AML-193 (cell line): ENCODE measurements at places on chromosomes 6 and 20.

DNA sequence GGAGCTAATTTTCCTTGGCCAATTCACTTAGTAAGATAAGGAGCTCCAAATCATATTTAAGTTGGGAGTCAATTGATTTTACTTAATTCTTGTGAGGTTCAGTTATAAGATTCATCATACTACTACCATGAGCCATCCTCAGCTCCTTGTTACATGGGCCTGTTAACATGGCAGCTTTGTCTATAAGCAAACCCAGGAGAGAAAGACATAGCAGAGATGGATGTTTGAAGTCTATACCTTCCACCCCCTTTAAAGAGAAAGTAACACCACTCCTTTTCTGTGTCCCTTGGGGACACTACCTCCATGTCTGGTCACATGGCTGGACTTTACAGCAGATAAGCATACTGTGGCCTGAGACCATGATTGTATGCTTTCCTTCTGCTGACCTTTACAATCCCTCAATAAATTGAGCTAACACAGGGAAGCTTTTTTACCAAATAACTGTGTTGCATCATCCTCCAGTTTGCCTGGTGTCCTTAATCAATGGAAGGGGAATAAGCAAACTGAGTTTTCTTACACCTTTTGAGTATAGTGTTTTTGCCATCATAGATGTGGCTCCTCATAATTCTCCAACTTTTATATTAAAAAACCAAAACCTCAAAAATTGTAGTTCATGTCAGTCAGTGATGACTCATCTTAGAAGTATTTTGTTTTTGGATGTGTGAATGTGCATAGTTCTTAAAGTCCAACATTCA lies 9.8 kb upstream of the ZNFX1 start:
- DNase-seq, result no peak

DNA sequence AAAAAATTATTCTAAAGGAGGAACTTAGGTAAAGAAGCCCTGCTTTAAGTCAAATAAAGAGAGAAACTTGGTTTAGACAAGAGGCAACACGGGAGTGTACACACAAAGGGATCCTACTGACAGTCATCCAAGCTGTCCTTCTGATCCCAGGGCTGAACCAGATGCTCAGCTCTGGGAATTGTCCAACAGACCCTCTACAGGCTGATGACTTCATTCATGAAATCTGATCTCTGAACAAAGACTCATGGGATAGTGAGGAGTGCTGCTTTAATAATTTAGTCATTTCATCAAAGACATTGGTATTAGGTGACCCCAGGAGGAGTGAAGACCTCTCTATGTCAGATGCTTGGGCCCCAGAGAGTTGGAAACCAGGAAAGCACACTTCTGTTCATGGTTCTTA lies 65.6 kb upstream of the ARMH2 start:
- DNase-seq, result no peak

DNA sequence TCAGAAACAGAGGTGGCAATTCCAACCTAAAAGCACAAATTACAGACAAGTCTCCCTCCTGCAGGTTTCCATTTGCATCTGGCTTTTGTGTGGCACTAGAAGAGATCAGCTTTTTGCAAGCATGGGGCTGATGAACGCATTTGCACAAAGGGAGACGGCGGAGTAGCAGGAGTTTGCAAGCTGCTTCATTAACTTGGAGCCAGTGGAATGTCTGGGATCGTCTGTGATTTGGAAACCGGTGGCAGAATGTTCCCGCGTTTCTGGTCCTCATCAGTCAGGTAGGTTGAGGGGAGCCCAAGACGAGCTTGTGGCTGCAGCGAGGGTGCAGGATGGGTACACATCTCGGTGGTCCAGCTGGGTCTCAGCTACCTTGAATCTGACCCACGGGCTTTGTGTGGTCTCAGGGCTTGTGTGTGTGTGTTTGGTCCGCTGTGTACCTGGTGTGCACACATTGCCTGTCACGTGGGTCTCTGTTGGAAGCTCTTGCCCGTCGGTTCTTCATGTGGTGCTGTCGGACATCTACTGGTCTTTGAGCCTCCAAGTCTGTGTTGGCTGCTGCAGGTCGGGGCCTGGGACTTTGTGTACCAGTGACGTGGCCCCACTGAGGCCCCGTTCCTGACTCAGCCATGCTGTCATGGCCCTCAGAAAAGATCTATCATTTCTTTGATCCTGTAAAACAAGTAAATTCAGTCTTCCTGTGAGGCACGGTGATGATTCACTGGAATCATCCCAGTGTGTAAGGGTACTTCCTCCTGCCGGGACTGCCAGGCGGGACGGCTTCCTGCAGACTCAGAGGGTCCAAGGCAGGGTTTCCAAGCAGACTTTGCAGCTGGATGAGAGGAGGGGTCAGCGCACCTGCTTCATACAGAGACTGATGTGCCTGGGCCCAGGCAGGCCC lies 12.4 kb upstream of the MYT1 start:
- DNase-seq, result no peak

GRCh38 chr6:150352321-150353296 lies 16.2 kb upstream of the IYD start:
- DNase-seq, result no peak

DNA sequence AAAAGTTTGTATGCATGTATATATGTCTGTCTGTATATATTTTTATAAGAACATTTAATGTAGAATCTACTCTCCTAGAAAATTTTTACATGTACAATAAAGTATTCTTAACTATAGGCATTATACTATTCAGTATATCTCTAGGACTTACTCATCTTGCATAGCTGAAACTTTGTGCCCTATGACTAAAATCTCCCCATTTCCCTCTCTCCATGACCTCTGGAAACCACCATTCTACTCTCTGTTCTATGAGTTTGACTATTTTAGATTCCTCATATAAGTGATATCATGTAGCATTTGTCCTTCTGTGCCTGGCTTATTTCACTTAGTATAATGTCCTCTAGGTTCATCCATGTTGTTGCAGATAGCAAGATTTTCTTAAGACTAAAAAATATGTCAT lies 205.1 kb upstream of the SMLR1 start:
- DNase-seq, result no peak

- no peak for DNase-seq
These were observed 138.7 kb upstream of the THEMIS start for GRCh38 chr6:128039543-128039942.

DNA sequence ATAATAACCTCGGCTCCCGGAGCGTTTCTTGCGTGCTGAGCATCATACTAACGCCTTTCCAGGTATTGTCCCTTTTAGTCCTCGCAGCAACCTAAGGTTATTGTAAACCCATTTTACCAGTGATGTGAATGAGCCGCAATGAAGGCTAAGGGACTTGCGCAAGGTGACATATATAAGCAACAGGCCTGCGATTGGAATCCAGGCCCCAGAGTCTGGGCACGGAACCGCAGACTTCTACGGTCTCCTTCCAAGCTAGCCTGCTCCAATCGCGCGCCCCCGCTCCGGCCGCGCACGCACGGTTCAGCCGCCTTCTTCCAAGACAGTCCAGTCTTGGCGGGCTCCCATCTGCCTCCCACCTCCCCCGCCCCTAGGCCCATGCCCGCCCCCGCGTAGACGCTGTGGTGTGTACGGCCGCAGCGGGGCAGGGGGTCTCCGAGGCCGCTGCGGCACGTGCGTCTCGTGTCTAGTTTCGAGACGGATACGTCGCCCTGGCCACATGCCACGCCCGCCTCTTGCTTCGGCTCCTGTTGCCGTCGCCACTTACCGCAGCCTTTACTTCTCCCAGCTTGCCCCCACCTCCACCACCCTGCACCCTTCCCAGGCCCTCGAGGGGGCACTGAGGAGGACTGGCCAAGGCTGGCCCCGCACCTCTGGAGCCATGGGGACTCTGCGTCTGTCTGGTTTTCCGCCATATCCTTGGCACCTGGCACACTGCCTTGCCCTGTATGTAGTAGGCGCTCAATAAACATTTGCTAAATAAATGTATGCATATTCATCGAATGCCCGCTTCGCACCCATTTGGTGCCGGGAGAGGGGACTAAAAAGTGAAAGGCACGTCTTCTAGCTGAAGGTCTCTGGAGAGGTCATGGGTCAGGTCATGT lies 855 bp upstream of the GFOD1 start:
- DNase-seq, result no peak

GRCh38 chr6:29995340-29995777 lies 53.0 kb downstream of the HLA-A start:
- peak; percentile 58 for DNase-seq
